Foreskin keratinocyte (primary cell): ENCODE measurements at places on chromosomes 7 and 10. TPM values are rescaled to one million over a fixed set of nuclear protein-coding genes. Genes with fewer than 3 reads are reported as not detected.
A peak's percentile ranks its signal among the peaks of the same experiment; 100 is the strongest.

GRCh38 chr7:1404898-1405548 is 54.2 kb downstream of the MICALL2 start:
- DNase-seq = no peak

DNA sequence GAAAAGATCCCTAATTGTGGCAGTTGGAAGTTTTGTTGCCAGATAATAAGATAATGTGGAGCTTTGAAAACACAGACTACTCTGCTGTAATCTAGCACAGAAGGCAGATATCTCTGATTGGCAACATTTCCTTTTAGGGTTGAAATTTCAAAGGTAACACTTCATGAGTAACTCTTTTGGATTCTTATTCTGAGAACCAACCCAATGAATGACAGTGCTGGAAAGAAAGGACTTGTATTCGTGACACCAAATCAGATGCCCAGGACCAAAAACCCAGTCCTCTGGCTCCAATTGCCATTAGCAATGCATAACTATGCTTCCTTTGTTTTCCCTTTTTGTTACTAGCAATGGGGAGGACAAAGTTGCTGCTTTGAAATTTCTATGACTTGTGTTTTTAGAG is 41.0 kb upstream of the ELMO1 start:
- DNase-seq = no peak

- DNase-seq = no peak
Measured at GRCh38 chr7:12884856-12885440, 197.5 kb downstream of the ARL4A start.

DNA sequence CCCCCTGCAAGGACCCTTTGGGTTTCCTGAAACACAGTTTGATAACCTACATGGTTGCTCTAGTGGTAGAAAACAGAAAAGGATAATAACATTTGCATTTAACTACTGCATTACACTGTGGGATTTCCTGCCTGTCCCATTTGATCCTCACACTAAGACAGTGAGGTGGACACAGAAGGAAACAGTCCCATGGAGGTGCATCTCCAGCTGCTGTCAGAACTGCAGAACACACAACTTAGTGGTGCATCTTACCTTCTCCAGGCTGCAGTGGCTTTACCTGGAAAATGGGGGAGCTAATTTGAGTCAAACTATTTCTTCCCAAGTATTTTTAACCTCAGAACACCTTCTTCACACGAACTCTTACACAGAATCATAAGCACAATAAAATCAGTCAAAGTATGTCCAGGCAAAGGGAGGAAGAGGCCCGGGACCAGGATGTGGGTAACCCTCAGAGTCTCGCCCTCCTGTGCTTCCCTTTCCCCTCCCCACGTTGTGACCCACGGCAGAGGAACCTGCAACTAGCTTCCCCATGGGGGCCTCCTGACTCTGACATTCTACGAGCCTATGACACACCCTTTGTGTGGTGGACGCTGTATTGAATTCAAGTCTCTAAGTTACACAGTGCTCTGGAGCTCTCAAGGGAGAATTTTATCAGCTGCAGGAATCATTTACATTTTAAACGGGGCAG is 33.7 kb downstream of the SCRN1 start:
- DNase-seq = no peak

GRCh38 chr7:46165276-46165675 is 244.2 kb upstream of the IGFBP3 start:
- DNase-seq = peak; percentile 80

DNA sequence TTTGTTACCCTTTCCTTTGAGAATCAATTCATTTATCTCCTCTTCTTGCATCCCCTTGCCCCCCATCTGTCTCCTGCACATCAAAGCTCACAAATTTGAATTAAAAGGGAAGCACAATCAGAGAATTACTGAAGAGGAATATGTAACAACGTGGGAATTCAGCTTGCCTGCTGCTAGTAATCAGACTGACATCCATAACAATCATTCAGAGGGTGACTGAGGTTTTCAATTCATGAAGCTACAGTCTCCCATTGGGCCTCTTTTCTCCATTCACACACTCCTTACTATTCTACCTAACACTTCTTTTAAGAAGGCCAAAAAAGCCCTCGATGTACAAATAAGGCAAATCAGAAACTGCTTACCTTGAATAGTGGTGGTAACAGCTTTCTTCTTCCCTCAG is 24.3 kb upstream of the DNA2 start:
- DNase-seq = no peak

The NODAL gene
- total RNA-seq = 0.14 TPM in 2 replicates

The CHN2 gene
- 0.10 and 0.99 TPM in 2 replicates for total RNA-seq

The SYT15B gene
- total RNA-seq = not detected in 2 replicates

The SLK gene
- total RNA-seq = 59.3 and 64.3 TPM in 2 replicates
